Esophagus mucosa (tissue), 1 donor: ENCODE measurements at places on chromosomes 1 and 21.

GRCh38 chr1:96730574-96731298 is 9.2 kb downstream of the PTBP2 start:
- no peak for ATAC-seq

DNA sequence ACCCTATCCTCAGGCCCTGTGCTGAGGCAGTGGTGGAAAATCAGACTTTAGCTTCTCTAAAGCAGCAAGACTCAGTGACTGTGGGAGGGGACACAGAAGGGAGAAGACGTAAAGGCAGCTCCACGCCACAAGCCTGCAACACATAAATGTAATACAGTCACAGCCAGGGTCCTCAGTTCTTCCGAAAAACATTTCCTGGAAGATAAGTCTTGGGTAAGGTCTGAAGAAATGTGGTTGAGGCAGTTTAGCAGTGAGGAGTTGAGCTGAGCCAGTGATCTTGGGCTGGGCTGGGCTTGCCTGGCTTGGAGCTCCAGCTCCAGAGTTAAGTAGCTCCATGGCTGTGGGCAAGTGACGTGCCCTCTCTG is 127.8 kb upstream of the ADAR start:
- peak; percentile 17 for ATAC-seq

DNA sequence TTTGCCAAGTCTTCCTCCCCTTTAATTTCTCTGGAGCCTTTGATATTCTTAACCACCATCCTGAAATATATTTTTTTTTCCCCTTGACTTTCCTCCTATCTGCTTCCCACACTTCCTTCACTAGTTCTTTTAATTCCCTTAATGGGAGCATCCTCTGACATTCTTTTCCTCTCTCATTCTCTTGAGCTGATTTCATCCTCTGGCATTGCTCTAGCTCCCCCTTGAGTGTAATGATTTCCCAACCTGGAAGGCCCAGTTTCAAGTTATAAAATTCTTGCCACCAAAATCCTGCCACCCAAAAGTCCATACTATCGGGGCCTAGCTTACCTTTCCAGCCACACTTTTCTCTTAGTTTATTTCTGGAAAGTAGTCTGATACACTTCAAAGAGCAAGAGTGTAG is 39.5 kb upstream of the UBE2U start:
- ATAC-seq = no peak

DNA sequence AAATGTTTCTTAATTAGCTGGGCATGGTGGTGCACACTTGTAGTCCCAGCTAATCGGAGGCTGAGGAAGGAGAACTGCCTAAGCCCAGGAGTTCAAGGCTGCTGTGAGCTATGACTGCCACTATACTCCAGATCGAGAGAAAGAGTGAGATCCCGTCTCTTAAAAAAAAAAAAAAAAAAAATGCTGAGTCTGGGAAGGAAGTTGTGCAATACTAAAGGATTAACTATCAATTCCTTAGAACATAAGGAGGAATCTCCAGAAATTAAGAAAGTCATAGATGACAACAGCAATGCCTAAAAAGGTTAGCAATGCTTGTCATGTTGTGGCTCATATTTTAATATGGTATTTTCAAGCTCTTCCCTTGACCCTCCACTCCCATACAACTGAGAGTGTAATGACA is 5.3 kb downstream of the LUZP1 start:
- ATAC-seq = no peak

DNA sequence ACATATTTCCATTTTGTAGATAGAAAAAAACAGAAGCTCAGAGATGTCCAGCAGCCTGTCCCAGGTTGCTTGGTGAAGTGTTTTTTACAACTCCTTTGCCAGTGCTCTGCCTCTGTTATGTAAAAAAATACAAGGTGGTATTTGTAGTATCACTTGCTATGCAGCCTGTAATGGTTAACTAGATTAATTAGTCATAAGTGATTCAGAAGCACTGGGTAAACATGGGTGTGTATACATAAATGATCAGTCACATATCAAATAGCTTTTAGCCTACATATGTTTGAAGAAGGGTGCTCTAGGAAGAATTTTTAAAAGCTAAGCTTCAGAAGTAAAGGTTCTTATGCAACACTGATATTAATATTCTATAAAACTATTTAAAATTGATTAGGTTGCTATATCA is 70.0 kb upstream of the MAGI3 start:
- ATAC-seq = peak; percentile 92

DNA sequence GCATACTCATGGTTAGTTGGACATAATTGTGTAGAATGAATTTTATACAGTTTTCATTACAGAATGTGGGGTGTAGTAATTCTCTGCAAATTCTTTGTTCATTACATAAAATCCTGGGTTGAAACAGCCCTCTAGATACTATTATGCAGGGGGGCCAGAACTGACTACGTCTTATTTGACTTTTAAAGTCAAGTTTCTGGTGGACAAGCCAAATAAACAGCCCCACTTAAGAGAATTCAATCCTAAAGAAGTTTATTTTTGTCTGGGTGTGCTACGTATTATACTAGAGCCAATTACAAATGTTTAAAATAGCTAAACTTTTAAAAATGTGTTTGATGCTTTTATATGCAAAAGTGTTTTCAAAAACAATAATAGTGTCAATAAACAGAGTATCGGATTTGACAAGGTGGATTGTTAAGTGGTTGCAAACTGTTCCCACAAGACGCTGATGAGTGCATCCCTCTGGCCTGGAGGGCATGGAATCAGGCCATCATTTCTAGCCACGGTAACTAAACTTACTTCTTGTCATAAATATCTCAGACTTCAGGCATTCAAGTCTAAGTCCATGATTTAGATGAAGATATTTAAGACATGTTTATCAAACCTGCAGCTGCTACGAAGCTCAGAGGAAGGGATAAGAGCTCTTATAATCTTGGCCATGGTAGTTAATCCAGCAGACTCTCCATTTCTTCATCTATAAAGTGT is 646.3 kb downstream of the KIF26B start:
- no peak for ATAC-seq

DNA sequence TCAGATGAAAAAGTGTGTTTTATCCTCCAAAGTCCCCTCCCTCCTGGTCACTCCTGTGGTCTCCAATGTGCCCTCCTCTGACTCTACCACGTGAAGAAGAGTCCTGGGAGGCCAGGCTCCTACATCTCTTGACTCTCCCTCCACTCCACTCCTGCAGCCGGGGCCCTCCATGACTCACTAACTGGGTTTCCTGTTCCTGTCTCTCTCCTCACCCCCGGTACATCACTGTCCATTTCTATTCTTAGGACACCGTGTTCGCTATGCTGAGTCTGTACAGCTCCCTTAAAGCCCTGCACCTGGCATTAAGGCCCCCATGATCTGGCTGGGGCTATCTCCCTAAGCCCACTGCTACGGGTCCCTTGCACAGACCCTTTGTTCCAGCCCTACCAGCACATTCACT is 93.4 kb downstream of the BCAR3 start:
- no peak for ATAC-seq

DNA sequence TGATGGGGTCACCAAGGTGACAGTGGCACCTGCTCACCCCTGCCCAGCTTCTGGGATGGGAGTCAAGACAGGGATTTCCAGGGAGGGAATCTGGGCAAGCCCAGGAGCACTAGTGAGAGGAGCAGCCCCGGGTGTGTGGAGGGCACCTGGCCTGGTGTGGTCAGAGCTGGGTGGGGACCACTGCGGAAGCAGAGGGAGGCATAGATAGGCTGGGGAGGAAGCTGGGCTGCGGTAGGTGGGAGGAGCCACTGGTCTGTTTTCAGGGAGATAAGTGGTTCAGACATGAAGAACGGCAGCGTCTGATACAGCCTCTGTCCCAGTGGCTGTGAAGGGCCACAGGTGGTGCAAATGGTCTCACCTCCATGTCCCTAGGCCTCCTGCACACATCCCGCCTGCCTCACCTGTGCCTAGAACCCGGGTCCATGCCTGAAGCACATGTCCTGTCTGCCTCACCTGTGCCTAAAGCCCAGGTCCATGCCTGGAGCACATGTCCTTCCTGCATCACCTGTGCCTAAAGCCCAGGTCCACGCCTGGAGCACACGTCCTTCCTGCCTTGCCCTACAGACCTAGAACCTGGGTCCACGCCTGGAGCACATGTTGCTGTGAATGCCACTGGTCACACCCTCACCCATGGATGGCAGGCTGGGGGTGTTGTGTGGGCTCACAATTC is 325.9 kb upstream of the AJAP1 start:
- peak; percentile 15 for ATAC-seq

GRCh38 chr1:51642739-51643142 is 25.8 kb downstream of the OSBPL9 start:
- no peak for ATAC-seq

GRCh38 chr1:20078171-20078651 is 8.2 kb downstream of the PLA2G5 start:
- ATAC-seq = no peak

GRCh38 chr1:207243442-207244408 is 77.8 kb upstream of the CD55 start:
- no peak for ATAC-seq

DNA sequence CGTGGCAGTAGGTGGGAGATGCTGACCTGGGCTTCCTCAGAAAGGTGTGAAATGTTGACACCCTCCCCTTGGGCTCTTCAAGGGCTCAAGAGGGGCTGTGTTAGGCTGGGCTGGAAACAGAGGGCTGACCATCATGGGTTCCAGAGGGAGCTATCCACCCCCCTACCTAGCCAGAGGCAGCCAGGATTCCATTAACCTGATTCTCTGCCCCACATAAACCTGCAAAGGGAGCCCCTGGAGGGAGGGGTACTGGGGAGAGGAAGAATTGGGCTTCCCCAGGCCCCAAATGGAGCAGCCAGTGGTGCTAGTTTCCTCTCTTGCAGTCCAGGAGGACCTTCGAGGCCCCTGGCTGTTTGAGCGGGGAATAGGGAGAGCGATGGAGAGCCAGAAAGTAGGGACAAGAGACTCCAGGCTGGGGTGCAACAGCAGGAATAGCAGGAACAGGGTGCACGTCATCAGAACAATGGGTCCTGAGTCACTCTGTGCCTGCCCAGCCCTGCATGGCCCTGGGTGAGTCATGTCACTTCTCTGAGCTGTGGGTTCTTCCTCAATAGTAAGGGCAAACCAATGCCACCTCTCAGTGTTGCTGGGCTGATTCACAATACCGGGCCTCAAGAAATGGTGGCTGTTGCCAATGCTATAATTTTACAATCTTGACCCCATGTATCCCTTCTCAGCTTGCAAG is 121.2 kb downstream of the EPHB2 start:
- ATAC-seq = peak; percentile 94

GRCh38 chr1:61077676-61078541 is 4.5 kb upstream of the NFIA start:
- ATAC-seq = peak; percentile 88

DNA sequence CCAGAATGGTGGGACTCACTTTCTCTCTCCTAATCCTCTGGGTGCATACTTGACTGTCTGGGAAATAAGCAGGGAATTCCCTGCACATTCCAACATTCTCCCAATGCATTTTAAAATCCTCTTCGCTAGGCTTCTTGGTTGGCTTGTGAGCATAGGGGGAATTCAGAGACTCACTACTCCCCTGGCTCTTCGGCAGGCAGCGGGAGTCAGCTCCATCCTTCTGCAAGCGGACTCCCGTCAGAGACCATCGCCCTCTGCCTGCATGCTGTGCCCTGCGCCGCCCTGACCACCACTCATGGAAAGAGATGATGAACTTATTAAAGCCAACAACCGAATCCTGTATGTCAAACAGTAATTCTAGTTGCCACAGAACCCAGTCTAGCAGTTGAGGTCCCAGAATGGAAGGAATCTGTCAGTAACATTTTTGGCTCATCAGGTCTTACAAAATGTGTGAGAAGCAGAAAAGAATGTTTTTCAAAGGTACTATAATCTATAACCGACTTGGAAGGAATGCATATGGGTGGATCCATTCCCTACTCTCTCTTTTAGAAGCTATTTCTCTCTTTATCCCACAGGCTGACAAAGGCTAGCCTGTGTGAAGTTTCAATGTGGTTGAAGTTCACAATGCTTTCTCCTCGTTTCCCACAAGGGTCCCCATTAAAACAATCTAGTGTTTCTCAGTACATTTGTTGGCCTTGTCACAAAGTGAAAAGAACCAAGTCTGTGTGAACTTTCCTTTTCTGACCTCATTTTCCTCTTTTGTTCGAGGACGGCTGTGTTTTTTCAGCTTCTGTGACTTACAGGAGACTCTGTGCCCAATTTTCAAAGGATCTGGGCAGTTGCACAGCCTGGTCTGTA is 119.1 kb upstream of the ADAR start:
- ATAC-seq = no peak

DNA sequence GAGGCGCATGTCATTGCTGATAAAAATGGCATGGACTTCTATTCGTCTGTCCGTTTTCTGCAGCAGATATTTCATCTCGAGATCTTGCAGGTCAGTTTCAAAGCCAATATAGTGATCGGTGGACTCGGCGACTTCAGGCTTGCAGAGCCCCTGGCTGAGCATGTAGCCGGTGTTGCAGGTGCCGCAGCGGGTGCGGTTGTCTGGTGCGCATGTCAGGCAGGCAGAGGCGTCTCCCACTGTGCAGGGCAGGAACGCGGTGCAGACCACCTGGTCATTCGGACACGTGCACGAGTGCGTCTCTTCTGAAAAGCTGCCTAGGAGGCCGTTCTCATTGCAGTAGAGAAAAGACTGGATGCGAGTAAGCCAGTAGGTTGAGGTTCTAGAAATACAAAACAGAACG is 378.9 kb downstream of the BRINP3 start:
- ATAC-seq = no peak

- peak; percentile 32 for ATAC-seq
These were observed 24.6 kb downstream of the C2CD2 start for GRCh38 chr21:41929248-41929647.

DNA sequence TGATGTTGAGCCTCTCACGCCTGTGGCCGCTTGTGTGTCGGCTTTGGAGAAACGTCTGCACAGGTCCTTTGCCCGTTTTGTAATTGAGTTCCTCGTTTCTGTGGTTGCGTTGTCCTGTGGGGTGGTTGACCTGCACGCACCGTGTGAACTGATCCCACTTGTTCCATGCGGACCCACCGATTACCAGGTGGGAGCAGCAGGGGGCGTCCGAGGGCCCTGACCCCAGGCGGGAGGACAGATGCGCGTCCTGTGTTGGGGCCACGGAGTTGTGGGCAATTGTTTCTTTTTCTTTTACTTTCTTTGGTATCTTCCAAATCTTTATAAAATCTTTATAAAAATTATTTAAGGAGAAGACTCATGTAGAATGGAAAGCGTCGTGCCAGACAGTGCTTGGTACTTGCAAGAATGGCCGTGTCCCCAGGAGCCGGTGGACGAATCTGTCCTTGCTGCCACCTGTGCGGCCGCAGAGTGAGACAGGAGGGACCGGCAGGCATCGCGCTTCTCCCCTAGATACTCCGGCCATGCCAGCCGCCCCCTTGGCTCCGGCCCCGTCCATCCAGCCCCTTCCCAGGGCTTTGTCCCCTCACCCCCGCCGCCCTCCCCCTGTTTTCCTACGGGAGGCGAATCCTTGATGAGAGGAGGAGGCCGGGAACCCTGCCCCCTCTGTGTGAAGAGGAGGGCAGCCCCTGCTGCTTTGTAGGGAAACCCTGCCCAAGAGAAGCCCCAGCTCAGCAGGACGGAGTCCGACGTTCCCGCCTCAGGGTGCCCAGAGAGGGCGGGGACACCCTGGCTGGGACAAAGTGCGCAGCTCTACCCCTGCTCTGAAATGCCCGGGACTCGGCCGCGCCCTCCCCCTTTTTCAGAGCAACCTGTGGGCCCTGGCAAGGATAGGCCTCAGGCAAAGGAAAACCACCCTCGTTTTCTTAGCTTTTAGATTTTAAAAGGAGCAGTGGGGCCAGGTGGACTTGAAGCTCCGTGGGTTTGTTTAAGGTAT is 41.7 kb downstream of the PRKCZ start:
- no peak for ATAC-seq

GRCh38 chr21:18403735-18404450 is at the start of gene TMPRSS15:
Gene TMPRSS15 (minus strand): TSS chr21:18403785. CDS start chr21:18403622, 163 bp downstream.
- ATAC-seq = no peak

- ATAC-seq = no peak
These were observed 23.5 kb upstream of the LMO4 start for GRCh38 chr1:87305151-87305550.
